ENCODE measurements at places on chromosomes 11 and 22.

DNA sequence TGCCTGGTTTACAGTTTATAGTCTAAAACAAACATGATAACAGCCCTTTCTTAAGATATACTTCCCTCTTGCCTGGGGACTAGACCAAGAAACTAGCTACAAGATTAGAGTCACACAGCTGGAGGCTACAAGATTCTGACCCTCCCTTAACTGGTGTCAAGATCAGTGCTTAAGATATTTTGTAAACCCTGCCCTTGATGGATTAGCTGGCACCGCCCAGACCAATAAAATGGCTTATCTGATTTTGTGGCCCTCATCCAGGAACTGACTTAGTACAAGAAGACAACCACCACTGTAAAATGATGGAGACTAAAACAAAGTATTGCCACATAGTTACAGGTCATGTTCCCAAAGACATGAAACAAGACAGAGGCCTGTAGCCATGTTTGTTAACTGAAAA, 53.4 kb downstream of the FAM181B start:
- no peak for DNase-seq

DNA sequence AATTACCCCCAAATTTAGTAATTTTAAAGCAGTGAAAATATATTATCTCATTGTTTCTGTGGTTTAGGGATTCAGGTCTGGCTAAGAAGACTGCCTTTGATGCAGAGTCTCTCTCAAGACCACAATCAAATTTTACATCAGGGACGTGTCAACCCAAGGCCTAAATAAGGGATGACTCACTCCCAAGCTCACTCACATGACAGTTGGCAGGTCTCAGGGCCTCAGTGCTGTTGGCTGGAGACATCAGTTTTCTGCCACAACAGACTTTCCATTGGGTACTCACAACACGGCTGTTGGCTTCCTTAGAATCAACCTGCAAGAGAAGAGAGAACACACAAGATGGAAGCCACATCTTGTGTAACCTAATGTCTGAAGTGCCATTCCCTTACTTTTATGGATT, 377.3 kb downstream of the FAM181B start:
- DNase-seq = no peak

- no peak for DNase-seq
These were observed 6.7 kb downstream of the IFITM10 start for GRCh38 chr11:1743585-1744136.

GRCh38 chr11:122424636-122425035, 230.9 kb upstream of the UBASH3B start:
- DNase-seq = no peak

DNA sequence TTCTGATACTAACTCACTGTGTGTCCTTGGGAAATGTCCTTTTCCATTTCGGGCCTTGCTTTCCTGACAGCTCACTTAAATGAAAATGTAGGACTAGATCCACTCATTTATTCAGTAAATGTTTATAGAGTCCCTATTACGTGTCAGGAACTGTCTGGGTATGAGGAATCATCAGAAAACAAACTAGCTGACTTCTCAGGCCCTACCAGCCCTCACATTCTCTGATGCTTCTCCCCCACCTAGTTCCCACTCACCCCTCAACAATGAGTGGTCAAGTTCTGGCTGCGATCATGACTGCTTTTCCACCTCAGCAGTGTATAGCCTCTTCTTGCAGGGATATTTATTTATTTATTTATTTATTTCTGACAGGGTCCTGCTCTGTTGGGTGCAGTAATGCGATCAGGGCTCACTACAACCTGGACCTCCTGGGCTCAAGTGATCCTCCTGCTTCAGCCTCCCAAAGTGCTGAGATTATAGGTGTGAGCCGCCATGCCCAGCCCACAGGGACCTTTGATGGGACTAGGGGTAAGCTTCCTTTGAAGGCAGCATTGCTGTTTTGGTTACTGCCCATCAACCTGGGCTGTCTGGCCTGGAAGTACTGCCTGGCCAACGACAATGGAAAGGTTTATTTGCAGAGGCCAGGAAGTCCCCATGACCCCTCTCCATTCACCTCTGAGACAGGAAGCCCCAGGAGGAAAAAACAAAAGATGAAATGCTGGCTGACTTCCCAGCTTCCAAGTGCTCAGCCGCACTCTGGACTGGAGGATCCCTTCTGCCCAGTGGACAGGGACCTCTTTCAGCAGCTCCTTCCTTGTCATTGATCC, 33.1 kb upstream of the POLD3 start:
- no peak for DNase-seq

DNA sequence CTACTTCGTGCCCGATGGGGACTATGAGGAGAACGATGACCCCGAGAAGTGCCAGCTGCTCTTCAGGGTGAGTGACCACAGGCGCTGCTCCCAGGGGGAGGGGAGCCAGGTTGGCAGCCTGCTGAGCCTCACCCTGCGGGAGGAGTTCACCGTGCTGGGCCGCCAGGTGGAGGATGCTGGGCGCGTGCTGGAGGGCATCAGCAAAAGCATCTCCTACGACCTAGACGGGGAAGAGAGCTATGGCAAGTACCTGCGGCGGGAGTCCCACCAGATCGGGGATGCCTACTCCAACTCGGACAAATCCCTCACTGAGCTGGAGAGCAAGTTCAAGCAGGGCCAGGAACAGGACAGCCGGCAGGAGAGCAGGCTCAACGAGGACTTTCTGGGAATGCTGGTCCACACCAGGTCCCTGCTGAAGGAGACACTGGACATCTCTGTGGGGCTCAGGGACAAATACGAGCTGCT, 751 bp downstream of the FIBIN start:
- DNase-seq = no peak

DNA sequence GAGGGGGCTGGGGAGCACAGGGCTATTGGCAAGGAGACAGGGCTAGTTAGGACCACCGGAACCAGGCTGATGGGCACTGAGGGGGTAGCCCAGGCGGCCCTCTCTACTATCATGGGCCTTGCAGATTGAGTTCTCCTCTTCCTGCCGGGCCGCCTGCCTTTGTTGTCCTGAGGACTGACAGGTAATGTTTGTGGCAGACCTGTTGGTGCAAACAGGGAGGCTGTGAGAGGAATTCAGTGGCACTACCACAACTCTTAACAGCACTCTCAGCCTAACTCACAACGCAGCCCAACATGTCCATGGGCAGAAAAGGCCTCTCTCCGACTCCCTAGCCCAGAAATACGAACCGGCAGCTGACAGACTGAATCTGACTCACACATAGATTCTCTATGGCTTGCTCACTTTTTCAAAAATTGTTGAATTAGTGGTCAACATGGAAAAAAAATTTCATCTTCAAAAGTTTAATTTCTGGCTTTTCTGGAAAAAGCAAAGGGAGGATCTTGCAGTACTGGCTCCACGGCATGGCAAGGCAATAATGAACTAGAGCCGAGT, 11.4 kb downstream of the KCNJ5 start:
- no peak for DNase-seq

DNA sequence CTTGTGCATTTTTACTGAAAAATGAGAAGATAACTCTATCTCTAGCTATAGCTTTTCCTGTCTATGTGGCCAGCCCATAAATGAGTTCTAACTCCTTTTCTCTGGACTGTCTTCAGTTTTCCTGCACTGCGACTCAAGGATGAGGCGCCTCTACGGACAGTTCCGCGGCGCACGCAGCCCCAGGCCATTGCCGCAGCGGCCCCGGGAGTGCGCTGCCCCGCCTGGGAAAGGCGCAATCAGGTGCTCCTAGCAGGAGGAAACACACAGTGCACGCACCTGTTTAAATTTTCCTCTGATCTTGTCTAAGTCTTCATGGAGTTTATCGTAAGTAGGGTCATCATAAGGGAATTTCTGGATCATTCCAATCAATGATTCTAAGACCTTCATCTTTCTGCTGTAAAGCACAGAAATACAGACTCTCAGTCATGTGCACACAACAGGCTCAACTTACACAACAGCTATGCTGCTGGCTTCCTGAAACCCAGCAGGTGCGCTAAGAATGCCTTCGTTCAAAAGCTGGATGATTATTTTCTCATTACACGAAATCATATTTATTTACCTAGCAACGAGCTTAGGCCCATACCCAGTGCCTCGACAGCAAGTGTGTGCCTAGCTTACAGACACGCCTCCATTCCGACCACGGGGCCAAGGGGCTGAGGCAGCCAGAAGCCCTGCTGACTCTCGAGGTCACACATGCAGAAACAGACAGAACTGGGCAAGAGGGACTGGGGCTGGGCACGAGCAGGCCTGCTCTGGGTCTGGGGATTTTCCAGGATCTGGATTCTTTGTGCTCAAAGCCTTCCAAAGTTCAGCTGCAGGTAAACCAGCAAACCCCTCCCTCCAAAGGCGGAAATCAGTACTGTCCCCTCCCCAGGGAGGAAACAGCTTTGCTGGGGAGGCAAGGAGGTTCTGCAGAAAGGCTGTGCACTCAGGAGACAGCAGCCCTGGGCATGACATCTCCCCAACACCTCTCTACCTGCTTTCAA, 7.2 kb downstream of the LTO1 start:
- no peak for DNase-seq

- no peak for DNase-seq
These were observed 137.7 kb downstream of the CRYBB2 start for GRCh38 chr22:25357132-25357455.

GRCh38 chr11:109383306-109383705, 38.7 kb upstream of the C11orf87 start:
- DNase-seq = no peak

GRCh38 chr11:20134991-20135736, 25.1 kb downstream of the DBX1 start:
- no peak for DNase-seq

- peak; percentile 41 for DNase-seq
These were observed 8.3 kb downstream of the SSH3 start for GRCh38 chr11:67311556-67312082.

GRCh38 chr11:127926721-127927120, 660.6 kb downstream of the ETS1 start:
- DNase-seq = no peak

- DNase-seq = no peak
These were observed 3.7 kb downstream of the MIAT start for GRCh38 chr22:26660961-26661578.

DNA sequence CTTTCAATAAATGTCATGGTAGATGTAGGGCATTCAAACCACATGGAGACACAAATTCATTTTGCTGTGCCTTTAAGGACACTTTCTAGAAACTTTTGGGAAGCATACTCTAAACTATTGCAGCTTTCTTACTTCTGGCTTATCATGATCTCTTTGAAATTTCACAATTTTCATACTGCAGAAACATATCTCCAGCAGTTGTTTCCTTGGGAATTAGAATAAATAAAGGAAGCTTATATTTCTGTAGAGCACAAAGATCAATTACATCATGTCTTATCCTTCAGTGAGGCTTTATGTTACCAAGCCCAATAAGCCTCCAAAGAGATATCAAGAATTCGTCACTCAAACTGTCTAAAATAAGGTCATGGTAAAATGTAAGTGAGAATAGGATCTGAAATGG, 74.5 kb upstream of the RAB38 start:
- DNase-seq = no peak

- DNase-seq = no peak
These were observed 54.0 kb downstream of the RPUSD4 start for GRCh38 chr11:126157326-126158030.

DNA sequence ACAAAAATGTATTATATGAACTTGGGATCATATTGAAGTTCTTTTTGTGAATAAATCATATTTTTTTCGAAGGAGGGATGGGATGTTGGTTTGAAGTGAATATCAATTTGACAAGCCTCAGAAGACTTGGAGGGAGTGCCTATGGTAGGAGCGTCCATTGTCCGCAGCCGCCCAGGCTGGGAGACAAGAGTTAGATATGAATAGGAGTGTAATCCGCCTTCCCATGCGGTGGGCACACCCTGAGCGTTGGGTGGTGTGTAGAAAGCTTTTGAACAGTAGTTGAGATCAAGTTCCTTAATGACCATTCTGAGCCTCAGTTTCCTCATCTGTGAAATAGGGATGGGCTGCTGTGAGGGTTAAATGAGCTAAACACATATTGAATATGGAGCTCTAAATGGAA, 7.0 kb downstream of the CD82 start:
- DNase-seq = no peak

GRCh38 chr11:60933416-60934123, 9.3 kb downstream of the TMEM132A start:
- DNase-seq = no peak

- DNase-seq = no peak
These were observed 497.3 kb downstream of the MIAT start for GRCh38 chr22:27154717-27155116.

GRCh38 chr22:46739094-46739870, 1.2 kb upstream of the CERK start:
- peak; percentile 83 for DNase-seq

- DNase-seq = no peak
These were observed 47.0 kb downstream of the STIM1 start for GRCh38 chr11:3902441-3902840.

DNA sequence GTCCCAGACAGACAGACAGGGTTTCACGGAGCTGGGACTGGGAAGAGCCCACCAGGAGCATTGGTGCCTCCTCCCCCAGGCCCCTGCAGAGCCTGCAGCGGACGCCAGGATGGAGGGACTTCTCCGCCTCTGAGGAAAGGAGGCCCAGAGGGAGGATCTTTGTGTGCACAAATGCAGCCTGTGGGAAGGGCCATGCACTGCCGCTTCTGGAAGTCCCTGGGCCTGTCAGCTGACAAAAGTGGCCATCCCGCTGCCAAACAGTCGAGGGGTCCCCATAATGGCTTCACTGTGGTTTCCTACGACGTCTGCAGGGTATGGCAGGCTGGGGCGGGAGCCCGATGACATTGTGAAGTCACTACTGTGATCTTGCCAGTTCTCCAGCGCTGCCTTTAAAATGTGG, 73.8 kb downstream of the TP53I11 start:
- no peak for DNase-seq

DNA sequence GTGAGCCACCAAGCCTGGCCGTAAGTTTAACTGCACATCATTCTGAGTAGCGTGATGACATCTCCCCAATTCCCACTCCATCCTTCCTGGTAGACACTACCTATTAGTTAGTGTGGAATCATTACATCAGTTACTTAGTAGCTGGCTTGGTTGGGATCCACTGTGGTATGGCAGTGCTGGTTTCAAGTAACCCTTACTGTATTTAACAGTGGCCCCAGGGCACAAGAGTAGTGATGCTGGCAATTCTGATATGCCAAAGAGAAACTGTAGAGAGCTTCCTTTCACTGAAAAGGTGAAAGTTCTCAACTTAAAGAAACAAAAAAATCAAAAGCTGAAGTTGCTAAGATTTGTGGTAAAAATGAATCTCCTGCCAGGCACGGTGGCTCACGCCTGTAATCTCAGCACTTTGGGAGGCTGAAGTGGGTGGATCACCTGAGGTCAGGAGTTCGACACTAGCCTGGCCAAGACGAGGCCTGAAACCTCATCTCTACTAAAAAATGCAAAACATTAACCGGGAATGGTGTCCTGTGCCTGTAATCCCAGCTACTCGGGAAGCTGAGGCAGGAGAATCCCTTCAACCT, 27.2 kb downstream of the RHOD start:
- DNase-seq = no peak

GRCh38 chr11:34427186-34427805, 11.4 kb upstream of the CAT start:
- DNase-seq = no peak

DNA sequence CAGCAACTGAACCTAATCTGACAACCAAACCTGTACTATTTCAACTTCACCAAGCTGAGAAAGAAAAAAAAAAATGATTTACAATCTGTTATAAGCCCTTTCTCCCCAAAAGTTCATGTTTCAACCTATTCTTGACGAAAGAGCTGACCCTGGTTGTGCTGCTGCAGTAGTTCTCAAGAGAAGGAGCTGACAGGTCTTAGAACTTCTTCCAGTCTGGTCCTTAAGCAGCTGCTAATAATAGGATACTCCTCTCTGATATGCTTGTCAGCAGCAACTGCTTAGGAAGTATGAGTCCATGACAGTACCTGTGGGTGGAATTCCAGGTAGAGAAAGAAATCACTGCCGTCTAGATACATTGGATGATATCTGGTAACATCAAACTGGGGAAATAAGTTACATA, 735.1 kb upstream of the CCDC90B start:
- no peak for DNase-seq
